ENCODE measurements at places on chromosomes 1 and 21.

GRCh38 chr1:236429715-236430274 is 35.7 kb downstream of the EDARADD start:
- DNase-seq: no peak

DNA sequence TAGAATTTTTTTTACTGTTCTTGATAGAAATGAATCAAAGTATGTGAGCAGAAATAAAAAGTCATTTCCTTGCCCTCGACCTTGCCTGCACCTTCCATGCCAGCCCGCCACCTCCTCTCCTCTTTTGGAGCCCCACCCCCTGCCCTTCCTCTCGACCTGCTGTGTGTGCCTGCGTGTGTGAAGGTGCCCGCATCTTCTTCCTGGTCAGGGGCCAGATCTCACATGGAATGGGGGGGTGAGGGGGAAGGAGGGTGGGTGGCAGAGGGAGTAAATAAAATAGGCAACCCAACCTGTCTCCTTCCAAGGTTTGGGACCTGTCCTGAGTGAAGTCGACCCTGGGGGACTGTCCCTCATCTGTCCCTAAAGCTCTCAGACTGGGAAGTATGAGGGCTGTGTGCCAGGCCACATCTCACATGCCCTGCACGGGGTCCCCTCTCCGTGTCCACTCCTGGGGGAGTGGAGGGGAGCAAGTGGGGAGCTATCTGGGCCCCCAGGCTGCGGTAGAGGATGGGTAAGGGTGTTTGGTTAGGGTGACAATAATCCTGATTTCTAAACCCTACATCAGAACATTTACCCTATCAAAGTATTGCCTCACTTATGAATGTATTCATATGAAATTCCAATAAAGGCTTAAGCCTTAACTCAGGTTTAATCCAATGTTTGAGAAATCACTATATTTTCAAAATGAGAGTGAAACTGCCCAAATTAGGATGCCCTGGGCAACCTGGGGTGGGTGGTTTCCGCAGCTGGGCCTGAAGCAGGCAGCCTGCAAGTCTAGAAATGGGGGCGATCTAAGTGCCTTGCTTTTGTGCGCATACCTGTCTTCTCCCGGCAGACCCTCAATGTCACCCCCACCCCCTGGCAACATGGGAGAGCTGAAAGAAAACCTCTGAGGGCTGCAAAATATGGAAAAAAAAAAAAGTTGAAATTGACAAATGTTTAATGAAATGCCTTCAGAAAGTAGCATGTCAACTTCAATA is 15.4 kb downstream of the AMPD2 start:
- no peak for DNase-seq

GRCh38 chr1:195763146-195763906 is 844.9 kb downstream of the KCNT2 start:
- DNase-seq: no peak

- no peak for DNase-seq
Measured at GRCh38 chr1:173222149-173223030, 15.3 kb upstream of the TNFSF4 start.

GRCh38 chr1:200921571-200922110 is 26.9 kb downstream of the INAVA start:
- DNase-seq: no peak

GRCh38 chr21:41686664-41687063 is 80.2 kb downstream of the RIPK4 start:
- no peak for DNase-seq
